ENCODE measurements at places on chromosomes 11 and 22.

DNA sequence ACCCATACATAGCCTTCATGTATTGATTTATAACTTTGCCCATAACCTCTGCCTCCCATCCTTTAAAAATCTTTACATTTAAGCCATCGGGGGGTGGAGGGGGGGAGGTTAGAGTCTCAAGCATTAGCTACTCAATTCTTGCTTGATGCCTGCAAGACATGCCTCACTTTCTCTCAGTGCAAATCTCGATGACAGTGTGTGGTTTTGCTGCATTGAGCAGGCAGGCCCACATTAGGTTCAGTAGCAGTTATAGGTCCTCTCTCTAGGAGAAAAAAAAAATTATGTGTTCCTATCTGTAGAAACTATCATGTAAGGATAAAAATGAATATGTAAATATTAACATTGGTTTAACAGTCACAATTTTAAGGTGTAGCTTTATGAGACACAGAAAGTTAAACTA lies 314.0 kb upstream of the ANO3 start:
- DNase-seq: no peak

DNA sequence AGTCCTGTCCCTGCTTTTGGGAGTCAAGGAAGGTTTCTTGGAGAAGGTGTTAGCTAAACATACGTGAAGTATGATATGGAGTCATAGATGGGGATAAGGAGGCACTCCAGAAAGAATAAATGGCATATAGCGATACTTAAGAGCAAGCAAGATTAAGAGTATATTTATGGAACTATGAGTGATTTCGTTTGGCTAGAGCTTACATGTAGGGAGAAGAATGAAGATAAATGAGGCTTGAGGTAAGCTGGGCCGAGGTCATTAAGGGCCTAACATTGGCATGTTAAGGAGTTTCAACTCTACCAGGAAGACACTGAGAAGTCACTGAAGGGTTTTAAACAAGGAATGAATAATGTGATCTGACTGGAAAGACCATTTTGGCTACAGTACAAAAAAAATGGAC lies 33.3 kb downstream of the EIF3M start:
- no peak for DNase-seq

GRCh38 chr22:37169406-37169805 lies 18.6 kb downstream of the C1QTNF6 start:
- no peak for DNase-seq

DNA sequence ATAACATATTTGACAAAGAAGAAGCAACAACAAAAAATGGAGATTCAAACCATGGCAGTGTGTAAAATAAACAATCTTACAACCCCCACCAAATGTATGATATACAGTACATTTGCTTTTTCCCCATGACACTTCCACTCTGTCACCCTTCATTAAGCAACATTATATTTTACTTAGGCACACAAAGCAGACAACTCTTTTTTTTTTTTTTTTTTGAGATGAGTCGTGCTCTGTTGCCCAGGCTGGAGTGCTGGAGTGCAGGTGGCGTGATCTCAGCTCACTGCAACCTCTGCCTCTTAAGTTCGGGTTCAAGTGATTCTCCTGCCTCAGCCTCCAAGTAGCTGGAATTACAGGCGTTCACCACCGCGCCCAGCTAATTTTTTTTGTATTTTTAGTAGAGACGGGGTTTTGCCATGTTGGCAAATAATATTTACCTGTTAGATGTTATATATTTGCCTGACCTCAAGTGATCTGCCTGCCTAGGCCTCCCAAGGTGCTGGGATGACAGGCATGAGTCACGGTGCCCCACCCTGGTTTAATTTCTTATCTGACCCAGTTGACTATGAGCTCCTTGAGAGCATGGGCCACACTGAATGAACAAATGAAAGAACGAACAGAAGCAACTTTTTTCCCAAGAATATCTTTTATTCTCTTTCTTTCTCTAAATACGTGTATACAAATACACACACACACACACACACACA lies 5.5 kb upstream of the PCF11 start:
- DNase-seq: no peak

DNA sequence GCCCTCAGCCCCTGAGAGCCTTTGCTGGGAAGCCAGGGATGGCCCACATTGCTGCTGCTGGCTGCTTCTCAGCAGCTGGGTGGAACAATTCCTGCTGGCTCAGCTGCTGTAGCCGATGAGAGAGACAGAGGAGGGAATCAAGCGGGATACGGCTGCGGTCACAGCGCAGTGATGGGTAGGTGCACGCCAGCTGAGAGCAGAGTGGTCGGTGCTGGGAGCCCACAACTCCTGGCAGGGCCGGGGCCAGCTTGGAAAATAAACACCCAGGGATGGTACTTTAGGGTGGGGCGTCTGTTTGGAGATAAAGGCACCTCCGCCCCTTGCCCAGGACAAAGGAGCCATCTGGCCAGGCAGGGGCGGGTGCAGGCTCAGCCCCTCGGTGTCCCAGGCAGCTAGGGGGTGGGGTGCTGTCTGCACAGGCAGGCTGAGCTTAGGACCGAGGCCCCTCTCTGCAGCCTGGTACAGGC lies 480.5 kb downstream of the MIAT start:
- no peak for DNase-seq

DNA sequence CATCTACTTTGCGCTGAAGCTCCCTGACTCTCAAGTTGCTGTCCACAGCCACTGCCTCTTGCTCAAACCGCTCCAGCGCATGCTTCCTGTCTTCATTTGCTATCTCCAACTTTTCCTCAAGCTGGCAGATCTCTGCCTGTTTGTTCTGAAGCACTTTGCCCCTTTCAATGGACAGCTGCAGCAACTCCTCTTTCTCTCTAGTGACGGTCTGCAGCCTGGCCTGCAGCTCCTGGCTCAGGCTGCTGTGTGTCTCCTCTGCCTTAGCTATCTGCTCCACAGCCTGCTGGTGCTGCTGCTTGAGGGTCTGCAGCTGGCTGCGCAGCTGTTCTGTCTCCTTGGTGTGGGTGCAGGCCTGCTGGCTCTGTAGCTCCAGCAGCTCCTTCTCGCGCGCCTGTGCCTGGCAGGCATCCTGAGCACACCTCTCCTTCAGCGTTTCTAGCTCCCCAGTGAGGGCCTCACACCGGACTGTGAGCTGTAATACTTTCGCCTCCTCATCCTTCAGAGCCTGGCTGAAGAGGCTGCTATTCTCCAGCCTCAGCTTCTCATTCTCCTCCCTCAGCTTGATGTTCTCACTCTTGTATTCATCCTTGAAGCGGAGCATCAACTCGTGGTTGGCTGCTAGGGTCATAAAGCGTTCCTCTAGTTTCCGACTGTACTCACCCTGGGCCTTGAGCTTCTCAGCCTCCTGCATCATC lies 723 bp downstream of the CCDC89 start:
- DNase-seq: no peak

GRCh38 chr11:64882243-64882642 lies 3.8 kb upstream of the EHD1 start:
- DNase-seq: no peak

- no peak for DNase-seq
Measured at GRCh38 chr11:67435727-67436458, 1.6 kb downstream of the PTPRCAP start.

- DNase-seq: no peak
Measured at GRCh38 chr11:61106894-61107470, 4.7 kb downstream of the CD5 start.

GRCh38 chr11:2265854-2266585 lies 4.4 kb downstream of the ASCL2 start:
- no peak for DNase-seq

DNA sequence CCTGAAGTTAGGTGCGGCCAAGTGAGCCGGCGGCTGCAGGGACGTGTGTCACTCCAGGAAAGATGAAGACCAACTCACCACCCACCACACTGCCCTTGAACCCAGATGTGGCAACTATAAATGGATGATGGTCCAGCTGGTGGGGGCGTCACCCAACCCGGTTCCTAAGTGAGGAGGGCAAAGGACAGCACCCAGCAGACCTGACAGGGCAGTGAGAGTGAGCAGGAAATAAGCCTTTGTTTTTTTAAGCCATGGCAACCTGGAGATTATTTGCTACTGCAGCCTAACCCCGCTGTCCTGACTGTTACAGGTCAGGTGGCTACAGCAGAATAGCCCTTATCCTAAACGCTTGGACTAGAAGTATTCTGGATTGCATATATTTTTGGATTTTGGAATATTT lies 228.9 kb downstream of the CTTN start:
- DNase-seq: no peak

DNA sequence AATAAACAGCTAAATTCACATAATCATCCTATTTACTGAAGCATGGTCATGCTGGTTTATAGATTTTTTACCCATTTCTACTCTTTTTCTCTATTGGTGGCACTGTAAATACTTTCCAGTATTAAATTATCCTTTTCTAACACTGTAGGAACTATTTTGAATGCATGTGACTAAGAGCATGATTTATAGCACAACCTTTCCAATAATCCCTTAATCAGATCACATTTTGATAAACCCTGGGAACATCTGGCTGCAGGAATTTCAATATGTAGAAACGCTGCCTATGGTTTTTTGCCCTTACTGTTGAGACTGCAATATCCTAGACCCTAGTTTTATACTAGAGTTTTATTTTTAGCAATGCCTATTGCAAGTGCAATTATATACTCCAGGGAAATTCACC lies 10.7 kb downstream of the RAG1 start:
- no peak for DNase-seq

GRCh38 chr11:117090111-117090706 lies 8.0 kb downstream of the SIK3 start:
- DNase-seq: no peak

GRCh38 chr11:69154211-69154913 lies 1.4 kb upstream of the SMIM38 start:
- DNase-seq: no peak

DNA sequence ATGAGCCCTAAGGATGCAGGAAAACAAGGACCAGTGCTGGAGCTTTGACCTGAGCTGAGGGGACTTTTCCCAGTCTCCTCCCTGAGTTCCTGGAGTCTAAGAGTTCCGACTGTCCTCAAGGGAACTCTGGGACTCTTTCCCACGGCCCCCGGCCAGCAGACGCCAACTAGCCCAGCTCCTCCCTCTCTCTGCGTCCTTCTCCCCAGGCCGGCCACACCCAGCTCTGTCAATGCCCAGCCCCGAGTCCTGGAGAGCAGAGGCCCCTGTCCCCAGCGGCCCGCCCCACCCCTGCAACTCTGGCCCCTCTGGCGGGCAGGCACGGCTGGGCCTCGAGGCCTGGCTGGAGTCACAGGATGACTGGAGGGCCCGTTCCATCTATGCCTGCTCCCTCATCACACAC lies 29.8 kb downstream of the NECTIN1 start:
- no peak for DNase-seq

GRCh38 chr11:132907651-132908413 lies 624.5 kb downstream of the OPCML start:
- no peak for DNase-seq

- DNase-seq: no peak
Measured at GRCh38 chr22:25745341-25746011, 3.5 kb downstream of the MYO18B start.

- no peak for DNase-seq
Measured at GRCh38 chr11:68016904-68017817, 7.0 kb downstream of the ALDH3B1 start.
